ENCODE measurements at places on chromosomes 11 and 22.

DNA sequence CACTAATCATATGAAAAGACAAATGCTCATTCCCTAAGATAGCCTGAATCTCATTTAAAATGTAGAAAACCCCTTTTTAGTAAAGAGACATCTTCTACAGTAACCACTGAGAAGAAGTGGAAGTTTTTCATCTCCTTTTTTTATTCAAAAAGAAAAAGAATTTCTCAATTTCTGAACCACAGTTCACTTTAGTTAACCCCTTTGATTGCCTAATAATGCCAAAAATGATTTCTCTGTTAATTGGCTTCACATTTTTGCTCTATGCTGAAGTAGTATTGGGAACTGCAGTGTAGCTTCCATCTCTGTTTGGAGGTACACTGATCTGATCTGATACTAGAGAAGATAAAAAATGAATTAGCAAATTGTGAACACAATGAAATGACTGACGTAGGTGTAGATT lies 58.3 kb downstream of the CD44 start:
- no peak for DNase-seq

DNA sequence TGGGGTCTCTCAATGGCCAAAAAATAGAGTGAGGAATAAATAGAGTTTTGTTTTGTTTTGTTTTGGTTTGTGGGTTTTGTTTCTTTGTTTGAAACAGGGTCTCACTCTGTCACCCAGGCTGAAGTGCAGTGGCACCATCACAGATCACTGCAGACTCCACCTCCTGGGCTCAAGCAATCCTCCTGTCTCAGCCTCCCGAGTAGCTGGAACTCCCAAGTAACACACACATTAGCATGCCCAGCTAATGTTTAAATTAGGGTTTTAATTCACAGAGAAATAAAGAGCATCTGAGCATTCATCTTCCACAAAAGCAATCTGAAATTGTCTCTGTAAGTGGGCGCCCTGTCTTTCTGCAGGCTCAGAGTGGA lies 9.2 kb upstream of the IFITM3 start:
- no peak for DNase-seq

DNA sequence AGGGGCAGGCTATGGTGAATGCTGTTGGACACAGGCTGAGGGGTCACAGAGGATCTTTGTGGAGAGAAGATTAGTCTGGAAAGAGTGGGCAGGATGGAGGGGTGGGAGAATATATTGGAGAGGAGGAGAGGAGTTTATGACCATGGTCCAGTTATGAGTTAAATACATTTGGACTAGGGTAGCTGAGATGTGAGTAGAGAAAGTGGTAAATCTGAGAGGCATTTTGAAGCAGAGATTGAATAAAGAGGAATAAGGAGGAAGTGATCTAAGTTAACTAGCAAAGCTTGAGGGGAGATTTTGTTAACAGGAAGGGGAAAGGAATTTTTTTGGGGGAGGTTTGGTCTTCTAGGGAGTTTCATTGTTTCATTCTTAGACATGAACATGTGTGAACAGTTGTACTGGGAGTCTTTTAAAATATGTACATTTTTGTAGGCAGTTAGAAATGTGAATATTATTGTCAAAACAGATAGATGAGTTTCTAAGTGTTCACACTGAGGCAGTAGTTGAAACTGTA lies 43.1 kb upstream of the EED start:
- no peak for DNase-seq

DNA sequence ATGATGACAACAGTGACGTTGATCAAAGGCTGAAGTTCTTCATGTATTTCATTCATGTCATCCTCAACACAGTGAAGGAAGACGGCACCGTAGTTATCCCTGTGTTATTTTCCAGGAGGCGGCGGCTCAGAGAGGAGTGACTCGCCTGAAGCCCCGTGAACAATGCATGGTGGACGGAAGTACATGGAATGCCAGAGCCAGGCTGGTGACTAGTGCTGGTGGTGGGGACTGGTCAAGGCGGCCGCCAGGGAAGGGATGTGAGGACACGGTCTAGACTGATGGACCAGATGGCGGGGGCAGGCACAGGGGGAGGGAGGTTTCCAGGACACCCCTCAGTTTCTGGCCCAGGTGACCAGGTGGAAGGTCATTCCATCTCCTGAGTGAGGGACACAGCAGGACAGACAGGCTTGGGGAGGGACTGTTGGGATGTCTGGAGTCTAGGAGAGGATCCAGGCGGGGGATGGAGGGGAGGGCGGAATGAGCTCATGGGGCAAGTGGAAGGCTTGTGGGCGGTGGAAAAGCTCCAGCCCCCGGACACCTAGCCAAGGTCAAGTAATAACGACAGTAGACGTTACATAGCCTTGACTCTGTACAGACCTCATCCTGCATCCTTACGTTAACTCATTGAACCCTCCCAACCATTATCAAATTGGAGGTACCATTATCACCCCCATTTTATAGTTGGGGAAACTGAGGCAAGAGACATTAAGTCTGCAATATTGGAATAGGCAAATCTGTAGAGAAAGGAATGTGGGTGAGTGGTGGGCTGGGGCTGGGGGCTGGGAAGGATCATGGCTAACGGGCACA lies 16.0 kb upstream of the PICK1 start:
- DNase-seq: no peak

GRCh38 chr11:47044119-47044518 lies 107.6 kb downstream of the CSTPP1 start:
- DNase-seq: no peak
